ENCODE measurements at places on chromosomes 1 and 21.

- DNase-seq: no peak
These were observed 156.5 kb downstream of the PDE4B start for GRCh38 chr1:65949230-65949626.

- no peak for DNase-seq
These were observed 43.4 kb downstream of the NMNAT2 start for GRCh38 chr1:183374825-183375224.

DNA sequence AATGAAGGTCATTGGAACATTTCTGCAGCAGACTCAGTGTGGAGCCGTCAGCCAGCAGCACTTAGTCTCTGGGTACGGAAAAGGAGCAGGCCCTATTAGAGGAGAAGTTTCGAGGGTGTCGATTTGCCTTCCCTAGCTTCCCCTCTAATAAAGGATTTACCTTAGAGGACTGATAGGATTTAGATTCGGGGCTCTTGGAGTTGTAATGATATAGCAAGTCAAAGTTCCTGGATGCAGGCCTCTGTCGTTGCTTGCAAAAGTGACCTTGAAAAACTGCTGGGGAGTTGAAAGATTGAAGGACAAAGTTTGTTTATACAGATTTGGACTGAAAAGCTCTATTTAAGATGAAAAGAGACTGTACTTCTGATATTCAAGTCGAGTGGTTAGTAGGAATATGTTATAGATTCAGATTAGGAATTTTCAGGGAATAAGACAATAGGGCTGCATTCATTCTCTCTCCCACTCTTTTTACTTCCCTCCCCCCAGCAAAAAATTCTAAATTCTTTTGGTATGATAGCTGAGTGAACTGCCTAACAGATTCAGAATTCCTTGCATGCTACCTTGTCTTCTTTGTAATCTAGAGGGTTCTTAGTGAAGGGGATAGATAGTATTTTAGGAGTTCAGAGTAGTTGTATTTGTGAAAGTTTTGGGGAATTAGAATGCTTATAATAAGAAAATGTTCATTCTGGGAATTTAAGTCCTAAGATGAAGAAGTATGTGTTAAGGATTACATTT lies 19.2 kb downstream of the NFYC start:
- no peak for DNase-seq

- DNase-seq: peak; percentile 40
These were observed at the start of gene VAV3 for GRCh38 chr1:107965110-107965991. VAV3 (minus strand) TSS chr1:107965180; CDS start chr1:107964869, 311 bp downstream.

GRCh38 chr1:15172405-15173259 lies 19.1 kb downstream of the TMEM51 start:
- DNase-seq: no peak

- DNase-seq: no peak
These were observed 119.6 kb upstream of the BRINP3 start for GRCh38 chr1:190597294-190597693.

DNA sequence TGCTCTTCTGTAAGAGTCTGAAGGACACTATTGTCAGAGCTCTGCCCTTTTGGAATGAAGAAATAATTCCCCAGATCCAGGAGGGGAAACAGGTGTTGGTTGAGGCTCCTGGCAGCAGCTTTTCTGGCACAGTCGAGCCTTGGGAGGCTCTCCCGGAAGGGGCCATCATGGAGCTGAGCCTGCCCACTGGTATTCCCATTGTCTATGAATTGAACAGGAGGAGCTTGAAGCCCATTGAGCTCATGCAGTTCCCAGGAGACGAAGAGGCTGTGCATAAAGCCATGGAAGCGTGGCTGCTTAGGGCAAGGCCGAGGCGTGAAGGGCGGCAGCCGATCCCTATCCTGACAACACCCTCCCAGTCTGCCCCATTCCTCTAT lies 26.6 kb downstream of the UBE4B start:
- no peak for DNase-seq

DNA sequence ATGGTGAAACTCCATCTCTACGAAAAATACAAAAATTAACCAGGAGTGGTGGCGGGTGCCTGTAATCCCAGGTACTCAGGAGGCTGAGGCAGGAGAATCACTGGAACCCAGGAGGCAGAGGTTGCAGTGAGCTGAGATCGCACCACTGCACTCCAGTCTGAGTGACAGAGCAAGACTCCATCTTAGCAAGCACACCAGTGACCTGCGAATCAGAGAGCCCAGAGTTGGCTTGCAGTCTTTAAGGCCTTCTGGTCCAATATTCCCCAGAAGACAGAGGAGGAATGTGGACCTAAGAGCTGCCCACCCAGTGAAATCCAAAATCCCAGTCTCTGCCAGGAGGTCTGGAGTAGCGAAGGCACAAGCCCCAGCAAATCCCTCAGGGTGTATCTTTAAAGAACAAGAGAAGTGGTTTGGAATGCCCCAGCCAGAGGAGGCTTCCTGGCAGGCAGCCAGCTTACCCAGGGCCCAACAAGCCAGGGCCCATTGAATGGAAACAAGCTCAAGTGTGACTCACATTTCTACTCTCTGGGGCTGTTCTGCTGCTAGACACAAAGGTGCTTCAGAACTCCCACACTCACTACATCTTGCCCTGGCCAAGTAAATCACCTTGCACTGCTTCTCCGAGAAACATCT lies 23.9 kb downstream of the GPR161 start:
- DNase-seq: peak; percentile 56

- no peak for DNase-seq
These were observed 65.6 kb upstream of the SLC44A3 start for GRCh38 chr1:94754570-94754969.

DNA sequence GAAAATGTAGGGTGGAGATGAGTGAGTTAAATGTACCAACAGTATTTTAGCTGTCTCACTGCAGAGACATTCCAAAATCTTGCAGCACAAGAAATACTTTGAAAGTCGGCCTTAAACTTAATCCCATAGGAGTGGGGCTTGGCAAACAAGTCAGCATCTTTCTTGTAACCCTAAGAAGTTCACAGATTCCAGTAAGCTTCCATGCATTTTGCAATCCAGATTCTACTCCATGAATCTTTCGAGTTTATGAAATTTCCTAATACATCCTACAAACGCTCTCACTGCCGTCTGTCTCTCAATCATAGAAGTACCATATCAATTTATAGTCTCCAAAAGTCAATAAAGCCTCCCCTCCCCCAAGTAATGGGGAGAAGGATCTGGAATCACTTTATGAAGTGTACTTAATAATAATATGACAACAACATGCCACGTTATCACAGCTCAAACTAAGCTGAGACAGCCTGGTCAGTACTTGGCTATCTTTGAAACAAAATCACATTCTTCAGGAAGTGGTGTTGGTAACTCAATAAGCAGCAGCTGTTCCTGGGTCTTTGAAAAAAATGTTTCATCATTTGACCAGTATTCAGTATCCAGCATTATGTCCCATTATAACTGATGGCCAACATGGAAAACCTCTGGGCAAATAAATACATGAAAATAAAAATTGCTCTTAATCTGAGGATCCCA lies 317.4 kb upstream of the RUNX1 start:
- no peak for DNase-seq

DNA sequence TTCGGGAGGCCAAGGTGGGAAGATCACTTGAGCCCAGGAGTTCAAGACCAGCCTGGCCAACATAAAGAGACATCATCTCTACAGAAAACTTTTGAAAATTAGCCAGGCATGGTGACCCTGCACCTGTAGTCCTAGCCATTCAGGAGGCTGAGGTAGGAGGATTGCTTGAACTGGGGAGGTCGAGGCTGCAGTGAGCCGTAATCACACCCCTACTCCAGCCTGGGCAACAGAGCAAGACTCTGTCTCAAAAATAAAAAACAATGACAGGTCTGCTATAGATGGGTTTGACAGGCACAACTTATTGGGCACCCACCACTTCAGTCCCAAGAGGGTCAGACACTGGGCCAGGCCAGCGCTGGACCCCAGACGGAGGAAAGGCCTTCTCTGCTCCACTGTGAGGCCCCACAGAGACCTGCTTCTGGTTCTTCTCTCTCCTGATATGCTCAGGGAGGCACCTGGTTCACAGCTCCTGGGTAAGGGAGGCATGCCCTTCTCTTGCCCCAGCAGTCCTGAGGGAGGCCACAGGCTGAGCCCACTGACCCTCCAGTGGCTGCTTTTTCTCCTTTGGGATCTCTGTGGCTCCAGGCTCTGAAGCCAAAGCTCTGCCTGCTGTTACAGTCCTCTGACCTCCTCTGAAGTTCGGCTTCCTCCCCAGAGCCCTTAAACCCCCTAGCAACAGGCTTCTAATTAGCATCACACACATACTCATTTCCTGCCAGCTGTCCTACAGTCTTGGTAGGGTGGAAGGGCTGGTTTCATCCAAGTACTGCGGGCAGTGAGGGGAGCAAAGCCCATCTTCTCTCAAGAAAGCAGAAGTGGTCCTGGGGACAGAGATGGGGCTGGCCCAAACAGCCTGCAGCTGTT lies 14.4 kb downstream of the S100A16 start:
- no peak for DNase-seq

GRCh38 chr1:178376008-178376407 lies 120.8 kb downstream of the CLEC20A start:
- no peak for DNase-seq

- DNase-seq: no peak
These were observed 3.4 kb upstream of the TEX35 start for GRCh38 chr1:178509414-178510007.

DNA sequence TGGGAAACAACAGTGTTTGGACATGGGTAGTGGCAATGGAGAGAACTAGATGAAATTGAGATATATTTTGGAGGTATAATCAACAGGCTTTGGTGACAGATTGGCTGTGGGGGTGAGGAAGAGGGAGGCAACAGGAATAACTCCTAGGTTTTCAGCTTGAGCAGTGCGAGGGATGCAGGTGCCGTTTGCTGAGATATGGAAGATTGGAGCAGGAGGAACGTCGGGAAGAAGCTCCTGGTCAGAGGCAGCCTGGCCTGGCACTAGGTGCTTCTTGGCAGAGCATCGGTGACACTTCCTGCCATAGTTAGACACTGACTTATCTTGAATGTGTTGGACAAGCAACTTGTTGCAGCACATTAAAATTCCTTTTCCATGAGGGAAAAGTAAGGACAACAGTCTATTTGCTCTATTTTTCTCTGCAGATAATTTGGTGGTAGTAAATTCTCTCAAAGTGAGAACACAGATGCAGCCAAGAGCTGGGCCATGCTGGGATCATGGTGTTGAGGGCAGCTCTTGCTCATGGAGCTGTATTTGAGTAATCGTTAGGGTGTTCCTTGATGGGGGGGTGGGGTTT lies 21.5 kb upstream of the MYSM1 start:
- DNase-seq: no peak

DNA sequence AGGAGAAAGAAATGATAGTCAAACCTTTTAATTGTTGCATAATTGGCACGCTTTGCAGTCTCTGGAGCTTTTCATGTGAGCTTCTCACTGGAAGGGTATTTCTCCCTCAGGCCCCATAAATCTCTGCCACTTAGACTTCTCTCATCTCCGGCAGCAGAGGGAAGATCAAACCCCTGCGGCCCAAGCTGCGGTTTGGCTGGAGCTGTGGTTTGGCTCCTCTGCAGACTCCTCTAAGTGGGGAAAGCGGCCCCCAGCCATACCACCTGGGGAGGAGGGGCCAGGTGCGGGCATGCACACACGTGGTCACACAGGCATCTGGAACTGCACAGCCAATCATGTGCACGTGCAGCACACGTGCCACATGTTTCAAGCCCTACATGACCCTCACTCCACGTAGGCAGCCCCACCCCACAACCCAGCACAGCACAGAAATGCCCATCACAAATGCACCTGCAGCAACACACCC lies 58.3 kb downstream of the UBE2T start:
- no peak for DNase-seq

GRCh38 chr1:103087256-103087655 lies 21.1 kb downstream of the COL11A1 start:
- no peak for DNase-seq

DNA sequence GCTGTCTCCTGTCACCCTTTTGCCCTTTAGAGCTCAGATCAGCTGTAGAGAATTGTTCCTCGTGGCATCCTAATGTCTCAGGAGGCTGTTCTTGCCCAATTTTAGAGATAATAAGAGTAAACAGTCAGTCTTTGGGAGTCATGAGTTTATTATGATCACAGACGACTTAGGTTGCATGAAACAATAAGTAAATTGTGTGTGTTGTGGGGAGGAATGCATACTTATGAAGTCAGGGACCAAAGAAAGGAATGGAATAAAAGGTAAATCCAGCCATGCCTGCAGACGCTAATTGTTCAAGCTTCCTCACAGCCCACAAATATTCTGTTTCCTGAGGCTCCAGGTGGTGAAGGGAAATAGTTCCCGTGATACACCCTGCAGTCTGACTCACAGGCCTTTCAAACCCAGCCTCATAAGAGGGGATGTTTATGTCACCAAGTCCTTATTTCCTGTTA lies 897 bp downstream of the EPHX4 start:
- DNase-seq: no peak

GRCh38 chr1:214923278-214923915 lies 159.1 kb upstream of the KCNK2 start:
- DNase-seq: no peak

DNA sequence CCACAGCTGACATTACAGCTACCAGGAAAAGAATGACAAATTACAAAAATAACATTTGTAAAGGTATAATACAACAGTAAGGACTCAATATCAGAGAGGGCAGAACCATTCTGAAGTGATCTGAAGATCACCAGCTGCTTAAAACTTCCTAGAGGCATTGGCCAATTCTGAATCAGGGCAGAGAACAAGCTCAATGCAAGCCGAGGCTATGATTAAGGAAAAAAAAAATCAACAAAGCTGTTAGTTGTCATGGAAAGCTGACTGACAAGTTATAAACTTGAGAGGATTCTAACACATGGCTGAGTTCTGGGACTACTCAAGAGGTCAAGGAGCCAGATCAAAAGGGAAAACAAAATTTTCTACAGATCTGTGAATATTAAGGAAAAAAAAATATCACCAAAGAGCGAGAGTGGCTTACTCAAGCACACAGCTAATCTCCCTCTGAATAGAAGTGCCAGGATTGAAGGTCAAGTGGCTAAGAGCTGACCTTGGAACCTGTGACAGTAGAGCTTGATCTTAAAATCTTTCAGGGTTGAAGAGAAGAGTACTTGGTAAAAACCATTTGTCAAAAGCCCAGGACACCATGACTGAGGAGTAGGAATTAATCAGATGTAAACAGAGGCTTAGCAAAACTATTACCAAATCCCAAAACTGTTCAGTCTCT lies 383.4 kb downstream of the USP25 start:
- no peak for DNase-seq

- no peak for DNase-seq
These were observed 3.5 kb upstream of the PRDX6 start for GRCh38 chr1:173473599-173474011.

DNA sequence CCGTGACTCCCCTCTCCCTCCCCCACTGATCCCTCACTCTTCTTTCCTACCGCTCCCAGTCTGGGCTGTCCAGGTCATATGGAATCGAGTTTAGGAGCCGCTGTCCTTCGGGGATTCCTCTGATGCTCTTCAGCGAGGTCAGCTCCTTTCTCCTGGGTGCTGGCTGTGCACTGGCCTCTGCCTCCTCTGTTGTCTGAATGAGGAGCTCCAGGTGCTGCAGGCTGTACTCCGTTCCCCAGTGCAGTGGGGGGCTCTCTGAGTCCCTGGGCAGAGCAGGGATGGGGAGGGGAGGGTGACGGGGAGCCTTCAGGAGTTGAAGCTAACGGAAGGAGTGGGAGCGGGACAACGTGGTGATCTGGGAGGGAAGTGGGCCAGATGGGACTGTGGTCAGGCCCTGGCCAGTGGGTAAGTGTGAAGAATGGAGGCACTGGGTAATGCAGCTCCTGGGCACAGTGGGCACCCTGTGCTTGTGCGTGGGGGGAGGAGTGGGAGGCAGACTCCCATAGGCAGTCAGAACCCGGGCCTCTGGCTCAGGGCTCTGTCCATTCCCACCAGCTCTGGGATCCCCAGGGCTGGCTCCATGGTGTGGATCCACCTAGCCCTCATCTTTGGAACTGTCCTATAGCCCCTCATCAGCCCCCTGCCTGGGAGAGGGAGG lies 59.5 kb upstream of the TLR5 start:
- no peak for DNase-seq

- DNase-seq: no peak
These were observed 29.2 kb downstream of the NID1 start for GRCh38 chr1:236035681-236036101.

All from stimulated activated CD4-positive, alpha-beta T cell treated with anti-CD3 and anti-CD28 coated beads, Interleukin-4, amount 100 ng/mL, for 4 hours (primary cell).